Tibial artery (tissue), 4 donors: ENCODE measurements at places on chromosomes 6 and 20.

- no peaks in the 10 kb centered on the region for H3K27me3 ChIP-seq
- no peaks in the 10 kb centered on the region for H3K4me1 ChIP-seq
- peak overlapping the region; percentile 86 for H3K4me3 ChIP-seq
- H3K27ac ChIP-seq: peak overlapping the region; percentile 56
- no peak for DNase-seq
Observed at GRCh38 chr6:7910298-7910653, 312 bp downstream of the TXNDC5 start.

DNA sequence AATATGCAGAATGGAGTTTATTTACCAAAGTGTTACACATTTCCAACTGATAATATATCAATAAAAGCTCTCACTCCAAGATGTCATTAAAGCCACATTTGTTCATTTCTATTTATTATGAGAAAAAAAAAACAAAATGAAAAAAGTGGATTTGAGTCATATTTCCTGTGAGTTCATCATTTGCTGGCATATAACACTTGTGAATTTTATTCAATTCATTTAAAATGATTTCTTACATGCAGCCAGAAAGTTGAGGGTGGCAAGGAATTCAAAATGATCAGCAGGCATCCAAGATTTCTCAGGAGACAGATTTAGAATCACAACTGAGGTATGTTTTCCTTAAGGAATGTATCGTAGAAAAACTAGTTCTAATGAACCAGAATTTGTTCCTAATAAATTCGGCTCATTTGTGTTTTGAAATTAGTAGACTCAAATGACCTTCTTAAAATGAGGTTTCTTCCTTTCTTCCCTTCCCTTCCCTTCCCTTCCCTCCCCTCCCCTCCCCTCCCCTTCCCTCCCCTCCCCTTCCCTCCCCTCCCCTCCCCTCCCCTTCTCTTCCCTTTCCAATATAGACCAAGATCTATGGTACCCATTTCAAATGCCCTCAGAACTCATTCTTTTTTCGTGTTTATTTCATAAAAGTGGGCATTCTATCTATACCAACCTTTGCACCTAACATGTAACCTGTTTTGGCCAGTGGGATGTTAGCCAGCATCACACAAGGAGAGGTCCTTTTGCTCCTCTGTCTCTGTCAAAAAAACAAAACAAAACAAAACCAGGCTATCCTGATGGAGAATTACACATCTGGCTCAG is 357.9 kb upstream of the TSHZ2 start:
- no peak overlapping the region for H3K4me3 ChIP-seq
- no peaks in the 10 kb centered on the region for H3K27me3 ChIP-seq

GRCh38 chr20:33391722-33392415 is 9.4 kb downstream of the CDK5RAP1 start:
- DNase-seq: no peak
- H3K4me1 ChIP-seq: no peaks in the 10 kb centered on the region
- no peak overlapping the region for H3K27ac ChIP-seq
- H3K36me3 ChIP-seq: peaks cover 50% of the 10 kb centered on the region

- H3K4me1 ChIP-seq: no peaks in the 10 kb centered on the region
- no peak overlapping the region for H3K27ac ChIP-seq
- peaks cover 4% of the 10 kb centered on the region for H3K36me3 ChIP-seq
- no peaks in the 10 kb centered on the region for H3K27me3 ChIP-seq
- no peak overlapping the region for H3K4me3 ChIP-seq
Observed at GRCh38 chr6:130046671-130047070, 28.3 kb downstream of the L3MBTL3 start.

GRCh38 chr20:25227317-25227831 is 20.5 kb upstream of the PYGB start:
- no peaks in the 10 kb centered on the region for H3K27me3 ChIP-seq
- peak overlapping the region; percentile 68 for H3K27ac ChIP-seq
- H3K36me3 ChIP-seq: peaks cover 10% of the 10 kb centered on the region
- DNase-seq: no peak

- H3K27ac ChIP-seq: no peak overlapping the region
- no peak overlapping the region for H3K4me3 ChIP-seq
- no peak for DNase-seq
- H3K27me3 ChIP-seq: no peaks in the 10 kb centered on the region
- no peaks in the 10 kb centered on the region for H3K36me3 ChIP-seq
Observed at GRCh38 chr20:15922556-15922955, 650.7 kb downstream of the KIF16B start.
